Stimulated activated CD4-positive, alpha-beta T cell treated with anti-CD3 and anti-CD28 coated beads, Interleukin-12 subunit alpha, Interleukin-12 subunit beta, amount 100 ng/mL, for 4 hours (primary cell): ENCODE measurements at places on chromosomes 16 and 17.

DNA sequence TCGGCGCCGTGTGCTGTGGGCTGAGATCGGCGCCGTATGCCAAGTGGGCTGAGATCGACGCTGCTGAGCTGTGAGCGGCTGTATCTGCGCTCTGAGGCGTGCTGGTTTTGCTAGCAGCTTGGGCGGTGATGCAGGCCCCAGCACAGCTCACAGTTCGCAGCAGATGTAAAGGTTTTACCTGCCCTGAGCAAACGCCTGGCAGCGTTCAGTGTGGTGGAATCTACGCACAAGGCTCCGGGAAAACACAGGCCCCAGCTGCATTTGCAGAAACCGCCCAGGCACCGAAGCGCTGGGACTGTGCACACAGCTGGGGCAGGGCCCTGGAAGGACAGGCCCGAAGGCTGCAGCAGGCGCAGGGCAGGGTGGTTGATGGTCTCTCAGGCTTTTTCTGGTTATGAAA, 8.0 kb upstream of the ZNF469 start:
- no peak for DNase-seq

DNA sequence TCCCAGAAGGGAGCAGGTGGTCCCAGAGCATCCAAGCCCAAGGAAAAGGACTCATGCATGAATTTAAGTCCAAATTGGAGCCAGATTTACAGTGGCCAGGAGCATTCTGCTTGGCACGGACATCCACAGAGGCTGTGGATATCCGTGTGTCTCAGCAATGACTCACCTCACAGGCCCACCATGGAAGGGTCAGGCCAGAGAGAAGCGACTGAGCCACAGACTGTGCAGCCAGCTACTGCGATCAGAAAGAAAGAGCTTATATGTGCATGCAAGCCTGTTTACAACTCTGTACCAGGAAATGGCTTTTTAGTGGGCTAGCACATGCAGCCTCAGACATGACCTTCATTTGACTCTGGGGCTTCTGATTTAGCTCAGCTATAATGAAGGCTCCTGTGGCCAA, 231.0 kb downstream of the C16orf95 start:
- DNase-seq = no peak

GRCh38 chr17:80116921-80117380, 15.6 kb downstream of the GAA start:
- DNase-seq = no peak

GRCh38 chr16:684961-685696, 995 bp upstream of the JMJD8 start:
- no peak for DNase-seq

DNA sequence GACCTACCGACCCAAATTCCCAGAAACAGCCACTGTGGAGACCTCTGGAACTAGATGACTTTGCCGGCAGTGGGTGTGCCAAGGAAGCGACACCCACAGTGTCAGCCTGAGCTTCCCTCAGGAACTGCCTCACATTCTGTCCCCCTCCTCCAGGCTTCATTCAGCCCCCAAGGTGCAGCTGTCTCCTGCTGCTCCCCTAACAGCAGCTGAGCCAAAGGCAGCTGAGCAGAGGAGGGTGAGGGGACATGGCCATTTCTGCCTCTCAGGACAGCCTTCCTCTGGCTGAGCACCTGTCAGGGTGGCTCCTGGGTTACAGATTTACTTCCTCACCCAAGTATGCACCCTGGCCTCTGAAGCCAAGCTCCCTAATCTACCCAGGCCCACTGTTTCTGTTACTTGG, 22.1 kb upstream of the MTMR4 start:
- DNase-seq = no peak
